ENCODE measurements at places on chromosomes 7 and 10.

GRCh38 chr7:120233338-120233737 lies 39.6 kb upstream of the KCND2 start:
- no peak for DNase-seq

- DNase-seq: no peak
Measured at GRCh38 chr10:22761569-22762220, 47.3 kb upstream of the PIP4K2A start.

- DNase-seq: no peak
Measured at GRCh38 chr10:115046686-115047236, 46.4 kb upstream of the ATRNL1 start.

DNA sequence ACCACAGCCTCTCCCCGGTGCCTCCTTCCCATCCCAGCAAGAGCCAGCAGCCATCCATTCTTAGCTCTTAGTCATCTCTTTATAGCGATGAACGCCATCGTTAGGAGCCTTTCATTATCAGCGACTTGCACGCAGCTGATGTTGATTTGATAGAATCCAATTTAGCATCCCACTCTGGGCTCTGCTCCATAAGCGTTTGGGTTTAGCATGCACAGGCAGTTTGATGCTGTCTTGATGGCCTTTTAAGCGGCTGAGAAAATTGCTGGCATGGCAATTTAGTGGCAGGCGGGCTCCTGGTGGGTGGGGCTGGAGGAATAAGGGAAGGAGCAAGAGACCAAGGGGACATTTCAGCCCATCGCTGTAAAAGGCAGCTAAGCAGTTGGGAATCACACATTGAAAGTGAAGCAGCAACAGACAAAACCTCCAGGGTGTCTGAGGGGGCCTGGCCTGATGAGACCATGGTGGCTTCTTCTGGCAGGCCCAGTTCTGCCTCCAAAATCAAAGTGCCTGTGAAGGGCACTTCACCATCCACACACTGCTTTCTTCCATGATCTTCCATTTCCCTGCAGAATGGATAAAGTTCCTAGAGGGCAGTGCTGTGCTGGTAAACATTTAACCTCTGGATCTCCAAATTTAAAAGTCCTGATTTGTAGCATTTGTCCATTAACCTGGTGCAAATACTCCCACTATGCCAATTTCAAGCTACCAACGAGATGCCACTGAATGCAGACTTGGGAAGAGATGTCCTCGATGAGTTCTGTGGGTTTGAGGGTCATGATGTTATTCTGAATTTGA lies 107.8 kb upstream of the PLXNA4 start:
- no peak for DNase-seq

DNA sequence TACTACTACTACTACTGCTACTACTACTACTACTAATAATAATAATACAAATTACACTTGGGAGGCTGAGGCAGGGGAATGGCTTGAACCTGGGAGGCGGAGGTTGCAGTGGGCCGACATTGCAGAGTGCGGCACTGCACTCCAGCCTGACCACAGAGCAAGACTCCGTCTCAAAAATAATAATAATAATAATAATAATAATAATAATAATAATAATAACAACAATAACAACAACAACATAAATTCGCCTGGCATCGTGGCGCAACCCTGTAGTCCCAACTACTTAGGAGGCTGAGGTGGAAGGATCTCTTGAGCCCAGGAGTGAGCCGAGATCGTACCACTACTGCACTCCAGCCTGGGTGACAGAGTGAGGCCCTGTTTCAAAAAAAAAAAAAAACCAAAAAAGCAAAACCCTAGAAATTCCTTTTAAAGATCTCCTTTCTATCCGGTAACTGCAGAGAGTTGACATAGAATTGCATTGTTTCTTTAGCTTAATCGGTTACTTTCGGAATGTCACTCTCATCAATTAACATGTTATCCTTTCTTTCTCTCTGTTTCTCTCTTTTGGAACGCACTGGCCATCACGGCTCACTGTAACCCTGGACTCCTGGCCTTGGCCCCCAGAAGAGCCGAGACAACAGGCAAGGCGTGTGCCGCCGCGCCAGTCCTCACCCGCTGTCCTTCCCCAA lies 972 bp downstream of the PHYH start:
- no peak for DNase-seq

Data from activated CD8-positive, alpha-beta memory T cell treated with anti-CD3 and anti-CD28 coated beads for 1 hour (primary cell).